ENCODE measurements at places on chromosomes 1 and 21.

DNA sequence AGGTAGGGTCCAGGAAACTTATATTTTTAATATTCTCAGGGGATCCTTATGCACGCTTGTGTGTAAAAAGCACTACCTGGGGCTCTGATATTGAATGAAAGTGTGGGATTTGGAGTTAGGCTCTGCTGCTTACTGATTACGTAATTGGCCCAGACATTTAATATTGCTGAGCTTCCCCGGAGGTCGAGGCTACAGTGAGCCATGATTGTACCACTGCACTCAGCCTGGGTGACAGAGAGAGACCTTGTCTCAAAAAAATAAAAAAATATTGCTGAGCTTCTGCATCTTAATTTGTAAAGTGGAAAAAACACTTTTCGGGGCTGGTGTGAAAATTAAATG lies 62.2 kb upstream of the KIF26B start:
- DNase-seq, result no peak

GRCh38 chr1:93374334-93375106 lies 28.8 kb downstream of the DR1 start:
- DNase-seq, result no peak

DNA sequence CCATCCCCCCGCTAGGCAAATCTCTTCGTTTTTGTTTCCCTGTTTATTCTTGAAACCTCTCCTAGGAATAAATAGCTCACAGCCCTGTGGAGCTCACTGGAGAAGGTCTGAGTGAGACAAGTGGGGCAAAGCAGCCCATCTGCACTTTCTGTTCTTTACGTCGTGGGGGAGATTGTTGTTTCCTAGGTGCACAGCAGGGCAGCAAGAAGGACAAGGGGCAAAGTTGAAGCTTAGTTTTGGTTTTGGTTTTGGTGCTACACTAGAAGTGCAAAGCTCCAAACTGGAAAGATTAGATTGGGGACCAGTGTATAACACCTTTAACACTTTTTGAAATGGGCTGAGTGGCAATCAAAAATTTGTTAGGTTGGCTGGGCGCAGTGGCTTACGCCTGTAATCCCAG lies 76.6 kb downstream of the GPR88 start:
- DNase-seq, result no peak

DNA sequence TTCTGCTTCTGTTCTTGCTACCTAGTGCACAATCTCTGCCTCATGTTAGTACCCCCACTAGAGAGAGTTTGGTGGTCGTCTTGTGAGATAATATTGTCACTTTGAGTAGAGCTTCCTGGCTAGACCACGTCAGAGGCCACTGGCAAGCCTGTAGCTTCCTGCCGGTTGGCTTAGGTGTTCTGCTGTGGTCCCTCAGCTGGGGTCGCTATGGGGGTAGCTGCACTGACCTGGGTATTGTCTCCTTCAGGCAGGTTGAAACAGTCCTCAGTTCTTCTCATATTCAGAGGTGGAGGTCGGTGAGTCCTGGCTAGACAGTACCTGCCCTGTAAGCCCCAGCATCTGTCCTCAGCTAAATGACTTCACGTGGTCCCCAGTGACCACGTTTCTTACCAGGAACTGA lies 86.2 kb downstream of the C1orf94 start:
- DNase-seq, result no peak

- peak; percentile 98 for DNase-seq
Measured at GRCh38 chr1:113928941-113929749, at the start of gene HIPK1. Gene HIPK1, plus strand, starts transcription at chr1:113929324.

DNA sequence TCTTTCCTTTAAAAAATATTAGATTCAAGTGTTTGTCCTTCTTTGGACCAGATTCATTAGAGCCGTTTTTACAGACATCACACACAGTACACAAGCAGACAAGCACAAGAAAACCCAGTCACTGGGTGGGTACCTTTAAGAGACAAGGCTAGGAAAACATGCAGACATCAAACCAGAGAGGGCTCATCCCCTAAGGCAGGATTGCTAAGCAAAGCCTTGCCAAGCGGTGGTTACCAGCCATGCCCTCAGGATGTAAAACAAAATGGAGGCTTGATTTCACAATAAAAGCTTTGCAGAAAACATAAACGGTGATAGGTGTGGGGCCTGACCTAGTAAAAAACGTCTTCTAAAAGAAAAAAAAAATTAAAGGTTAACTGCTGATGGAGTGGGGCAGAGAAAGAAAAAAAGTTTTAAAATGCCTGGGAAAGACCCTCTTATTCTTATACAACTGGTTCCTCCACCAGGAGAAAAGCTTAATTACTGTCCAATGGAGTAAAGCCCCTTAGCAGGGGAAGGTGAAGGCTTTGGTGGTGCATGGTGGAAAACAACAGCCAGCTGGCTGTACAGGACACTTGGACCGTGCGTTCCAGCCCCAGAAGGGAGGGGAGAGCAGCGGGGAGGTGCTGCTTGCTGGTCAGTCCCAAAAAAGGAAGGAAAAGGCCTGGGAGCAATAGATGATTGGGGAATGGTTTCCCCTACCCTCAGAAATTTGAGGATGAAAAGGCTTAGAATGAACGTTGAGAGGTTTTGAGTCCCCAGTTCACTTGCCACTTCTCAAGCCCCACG lies 30.4 kb upstream of the FMO1 start:
- DNase-seq, result no peak

DNA sequence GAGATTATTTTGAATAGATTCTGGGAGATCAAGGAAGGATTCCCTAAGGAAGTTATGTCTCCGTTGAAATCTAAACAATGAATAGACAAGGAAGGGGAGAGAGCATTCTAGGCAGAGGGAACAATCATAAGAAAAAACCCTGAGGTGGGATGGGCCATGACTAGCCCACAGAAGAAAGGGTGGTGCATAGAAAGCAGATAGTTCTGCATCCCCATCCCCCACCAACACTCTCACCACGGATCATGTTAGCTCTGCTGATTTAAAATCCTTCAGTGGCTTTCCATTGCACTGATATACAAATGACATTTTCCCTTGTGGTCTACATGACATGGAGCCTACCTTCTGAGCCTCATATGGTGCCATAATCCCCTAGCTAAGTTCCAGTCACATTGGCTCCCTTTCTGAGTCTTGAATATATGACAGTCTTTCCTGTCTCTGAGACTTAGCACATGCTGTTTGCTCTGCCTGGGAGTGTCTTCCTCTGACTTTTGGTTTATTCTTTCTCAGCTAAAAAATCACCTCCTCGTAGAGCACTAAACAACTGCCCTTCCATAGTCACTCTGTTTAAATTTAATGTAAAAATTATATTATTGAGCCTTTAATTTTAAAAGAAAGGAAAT lies 15.2 kb downstream of the SCMH1 start:
- no peak for DNase-seq

DNA sequence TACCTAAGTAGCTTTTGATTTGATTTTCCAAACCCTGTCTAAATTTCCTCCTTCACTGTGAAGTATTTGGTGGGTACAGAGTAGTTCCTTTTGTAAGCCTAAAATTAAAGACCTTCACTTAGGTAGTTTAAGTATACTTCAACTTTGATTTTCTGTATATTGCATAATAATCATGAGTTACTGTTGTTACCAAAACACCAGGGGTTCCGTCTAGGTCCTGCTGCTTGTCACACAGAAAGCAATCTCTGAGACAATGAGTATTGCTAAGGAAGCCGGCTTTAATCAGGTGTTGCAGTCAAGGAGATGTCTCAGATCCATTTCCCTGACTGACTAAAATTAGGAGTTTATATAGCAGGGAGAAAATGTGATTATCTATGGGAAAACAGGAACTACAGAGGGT lies 15.3 kb downstream of the RPS6KC1 start:
- no peak for DNase-seq

GRCh38 chr21:29315131-29315749 lies 16.5 kb downstream of the BACH1 start:
- no peak for DNase-seq

DNA sequence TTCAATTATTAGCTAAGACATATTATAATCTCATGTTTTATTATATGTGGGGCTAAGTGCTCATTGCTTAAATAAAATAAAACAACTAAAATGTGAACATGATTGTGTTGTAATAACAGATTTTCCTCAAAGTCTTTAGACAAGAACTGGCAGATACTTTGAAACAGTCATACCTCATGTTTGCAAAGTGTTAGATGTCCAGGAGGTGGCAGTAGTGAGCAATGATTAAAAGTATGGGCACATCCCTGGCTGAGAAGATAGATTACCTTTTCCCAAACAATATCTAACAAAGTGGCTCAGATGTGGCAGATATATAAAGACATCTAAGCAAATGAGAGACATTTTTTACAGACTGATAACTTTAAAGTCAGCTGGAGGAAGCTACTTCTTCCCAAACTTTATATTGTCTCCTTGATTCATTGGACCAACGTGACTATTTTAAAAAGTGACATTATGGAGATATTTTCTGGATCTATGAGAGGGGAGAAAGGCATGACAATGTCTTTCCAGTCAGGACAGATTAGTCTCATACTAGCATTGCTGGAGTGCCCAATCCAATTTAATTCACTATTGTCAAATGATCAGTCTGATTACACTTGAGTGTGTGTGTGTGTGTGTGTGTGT lies 269.8 kb downstream of the S1PR1 start:
- peak; percentile 59 for DNase-seq

DNA sequence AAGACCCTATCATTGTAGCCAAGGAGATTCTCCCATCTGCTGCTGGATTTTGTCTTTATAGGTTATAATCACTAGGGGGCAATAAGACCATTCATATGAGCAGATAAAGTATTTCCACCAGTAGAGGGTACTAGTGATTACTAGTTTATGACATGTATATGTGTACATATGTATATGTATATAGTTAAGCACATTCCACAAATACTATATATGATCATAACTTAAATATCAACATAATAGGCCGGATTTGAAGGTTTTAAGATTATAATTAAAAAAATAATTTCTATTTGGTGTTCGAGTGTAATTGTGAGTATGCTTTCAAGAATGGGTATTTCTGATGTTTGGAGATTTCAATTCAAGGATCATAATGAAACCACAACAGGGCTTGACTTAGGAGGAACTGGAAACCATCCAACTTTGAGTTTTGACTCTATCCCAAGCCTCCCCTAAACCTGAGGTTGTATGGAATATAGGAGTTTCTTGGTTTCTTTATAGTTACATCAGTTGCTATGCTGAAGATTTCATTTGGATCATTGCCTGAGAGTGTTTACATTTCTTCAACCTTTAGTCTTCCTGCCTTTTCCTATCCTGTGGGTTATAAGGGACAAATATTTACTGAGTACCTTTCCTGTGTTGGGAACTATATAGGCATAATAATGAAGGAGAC lies 16.9 kb downstream of the TCEANC2 start:
- DNase-seq, result peak; percentile 60

DNA sequence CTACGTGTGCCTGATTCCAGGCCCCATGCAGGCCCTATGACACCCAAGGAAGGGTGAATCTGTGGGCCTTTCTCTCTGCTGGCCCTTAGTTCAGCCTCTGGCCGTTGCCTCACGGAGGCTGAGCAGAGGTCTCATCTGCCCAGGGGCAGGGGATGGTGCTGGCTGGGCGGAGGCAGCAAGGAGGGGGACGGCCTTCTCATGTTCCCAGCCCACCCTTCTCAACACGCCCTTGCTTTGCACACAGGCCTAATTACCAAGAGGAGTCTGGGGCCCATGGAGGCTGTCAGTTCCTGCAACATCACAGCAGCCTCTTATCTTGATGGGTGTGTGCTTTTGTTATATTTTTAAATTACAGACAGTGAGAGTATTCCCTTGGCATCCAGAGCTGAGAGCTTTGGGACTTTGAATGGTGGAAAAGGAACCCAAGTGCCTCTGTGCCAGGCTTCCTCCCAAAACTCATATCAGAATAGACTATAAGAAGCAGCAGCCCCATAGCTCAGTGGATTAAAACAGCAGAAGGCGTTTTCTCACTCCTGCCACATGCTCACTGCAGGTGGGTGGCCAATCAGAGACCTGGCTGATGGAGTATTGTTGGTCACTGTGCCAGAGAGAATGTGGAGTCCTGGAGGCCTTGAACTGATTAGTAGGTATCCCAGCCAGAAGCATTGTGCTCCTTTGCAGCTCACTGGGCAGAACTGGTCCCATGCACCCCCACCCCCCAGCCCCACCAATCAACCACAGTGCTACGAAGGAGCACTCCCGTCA lies 164.9 kb downstream of the CAMTA1 start:
- DNase-seq, result no peak

- no peak for DNase-seq
Measured at GRCh38 chr1:101595881-101596374, 359.1 kb downstream of the S1PR1 start.

- no peak for DNase-seq
Measured at GRCh38 chr1:221137666-221138065, 258.4 kb downstream of the HLX start.

- no peak for DNase-seq
Measured at GRCh38 chr1:15186073-15186845, 32.7 kb downstream of the TMEM51 start.

DNA sequence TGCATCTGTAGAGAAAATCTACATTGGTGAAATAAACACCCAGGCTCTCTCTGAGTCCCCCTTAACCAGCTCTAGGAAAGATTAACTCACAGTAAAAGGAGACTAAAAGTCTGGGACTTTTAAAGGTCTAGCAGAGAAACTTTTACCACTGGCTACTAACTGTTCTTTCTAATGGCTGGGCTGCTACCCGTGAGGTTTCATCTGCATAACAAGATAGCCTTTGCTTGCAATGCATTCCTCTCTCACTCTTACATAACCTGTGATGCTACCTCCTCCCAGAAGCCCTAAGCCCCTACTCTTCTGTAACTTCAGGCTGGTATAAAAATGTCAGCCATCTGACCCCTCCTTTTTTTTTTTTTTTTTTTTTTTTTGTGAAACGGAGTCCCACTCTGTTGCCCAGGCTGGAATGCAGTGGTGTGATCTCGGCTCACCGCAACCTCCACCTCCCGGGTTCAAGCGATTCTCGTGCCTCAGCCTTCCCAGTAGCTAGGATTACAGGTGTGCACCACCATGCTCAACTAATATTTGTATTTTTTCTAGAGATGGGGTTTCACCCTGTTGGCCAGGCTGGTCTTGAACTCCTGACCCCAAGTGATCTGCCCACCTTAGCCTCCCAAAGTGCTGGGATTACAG lies 344.2 kb downstream of the RGS7 start:
- DNase-seq, result no peak

- DNase-seq, result no peak
Measured at GRCh38 chr1:33045246-33045645, 8.6 kb upstream of the AK2 start.

DNA sequence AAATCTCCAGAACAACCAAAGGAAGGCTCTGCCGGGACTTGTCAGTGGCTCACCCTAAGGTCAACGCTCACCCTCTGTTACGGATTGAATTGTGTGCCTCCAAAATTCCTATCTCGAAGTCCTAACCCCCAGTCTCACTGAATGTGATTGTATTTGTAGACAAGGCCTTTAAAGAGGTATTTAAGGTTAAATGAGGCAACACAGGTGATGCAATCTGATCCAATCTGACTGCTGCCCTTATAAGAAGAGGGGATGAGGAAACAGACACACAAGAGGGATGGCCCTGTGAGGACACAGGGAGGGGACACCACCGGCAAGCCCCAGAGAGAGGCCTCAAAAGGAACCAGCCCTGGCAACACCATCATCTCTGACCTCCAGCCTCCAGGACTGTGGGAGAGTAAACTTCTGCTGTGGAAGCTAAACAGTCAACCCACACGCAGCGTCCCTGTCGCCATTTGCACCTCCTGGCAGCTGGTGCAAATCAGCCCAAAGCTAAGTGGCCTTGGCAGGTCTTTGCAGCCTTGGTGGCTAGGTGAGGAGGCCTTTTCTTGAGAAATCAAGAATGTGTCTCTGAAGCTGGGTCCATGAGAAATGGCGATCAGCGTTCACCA lies 24.2 kb downstream of the UBASH3A start:
- DNase-seq, result no peak

GRCh38 chr1:204975568-204976235 lies 67.3 kb upstream of the CNTN2 start:
- DNase-seq, result no peak

- no peak for DNase-seq
Measured at GRCh38 chr1:112502826-112503225, 5.9 kb upstream of the WNT2B start.

- no peak for DNase-seq
Measured at GRCh38 chr1:74467786-74468377, 44.5 kb downstream of the LRRC53 start.

Measured in stimulated activated naive CD4-positive, alpha-beta T cell (primary cell).